Stimulated activated CD8-positive, alpha-beta memory T cell treated with anti-CD3 and anti-CD28 coated beads, Interleukin-2, amount 100 ng/mL, for 1 hour (primary cell): ENCODE measurements at places on chromosomes 12 and 14.

GRCh38 chr12:79983986-79984620 lies 49.2 kb upstream of the PPP1R12A start:
- no peak for DNase-seq

GRCh38 chr12:26265606-26266005 lies 70.2 kb downstream of the SSPN start:
- DNase-seq: no peak

DNA sequence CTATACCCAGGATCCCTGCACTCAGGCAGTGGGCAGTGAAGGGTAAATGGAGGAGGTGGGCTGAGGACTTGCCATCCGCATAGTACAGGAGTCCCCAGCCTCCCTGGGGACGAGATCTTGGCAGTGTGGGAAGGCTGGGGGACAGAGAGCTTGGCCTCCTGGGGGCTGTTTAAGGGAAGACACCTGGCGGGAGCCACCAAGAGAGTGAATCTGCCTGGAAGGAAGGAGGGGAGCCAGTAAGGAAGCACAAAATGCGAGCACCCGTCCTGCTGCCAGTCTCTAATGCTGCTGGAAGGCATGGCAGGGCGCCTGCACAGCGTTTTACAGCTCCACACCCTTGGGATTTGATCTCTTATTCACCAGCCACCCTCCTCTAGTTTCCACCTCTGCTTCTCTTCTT lies 7.4 kb upstream of the KRT2 start:
- no peak for DNase-seq

GRCh38 chr12:95318071-95318545 lies 100.5 kb downstream of the VEZT start:
- DNase-seq: no peak

- DNase-seq: no peak
Observed at GRCh38 chr12:102344691-102345090, 135.7 kb downstream of the IGF1 start.
